Spinal cord (tissue), 10 donors: ENCODE measurements at places on chromosomes 3 and 15. TPM values are rescaled to one million over a fixed set of nuclear protein-coding genes. Genes with fewer than 3 reads are reported as not detected.

GRCh38 chr3:185164428-185165217 is 11.8 kb upstream of the C3orf70 start:
- H3K36me3 ChIP-seq, result no peaks in the 10 kb centered on the region
- DNase-seq, result no peak
- H3K27ac ChIP-seq, result no peak overlapping the region
- H3K4me3 ChIP-seq, result no peak overlapping the region
- H3K4me1 ChIP-seq, result peaks cover 5% of the 10 kb centered on the region

DNA sequence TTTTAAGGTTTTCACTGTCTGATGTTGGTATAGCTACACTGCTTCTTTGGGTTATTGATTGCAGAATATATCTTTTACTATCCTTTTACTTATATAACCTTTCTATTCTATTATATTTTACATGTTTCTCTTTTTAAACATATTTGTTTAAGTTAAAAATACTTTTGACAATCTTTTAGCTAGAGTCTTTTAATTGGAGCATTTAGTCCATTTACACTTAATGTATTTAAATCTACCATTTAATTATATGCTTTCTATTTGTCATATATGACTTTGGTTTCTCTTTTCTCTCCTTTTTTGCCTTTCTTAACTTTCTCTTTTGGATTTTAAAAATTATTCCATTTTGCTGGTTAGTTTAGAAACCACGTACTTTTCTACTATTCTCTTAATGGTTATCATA is 53.7 kb upstream of the PRR23C start:
- no peaks in the 10 kb centered on the region for H3K36me3 ChIP-seq
- H3K27ac ChIP-seq, result no peak overlapping the region
- no peaks in the 10 kb centered on the region for H3K27me3 ChIP-seq
- no peak overlapping the region for H3K4me3 ChIP-seq

DNA sequence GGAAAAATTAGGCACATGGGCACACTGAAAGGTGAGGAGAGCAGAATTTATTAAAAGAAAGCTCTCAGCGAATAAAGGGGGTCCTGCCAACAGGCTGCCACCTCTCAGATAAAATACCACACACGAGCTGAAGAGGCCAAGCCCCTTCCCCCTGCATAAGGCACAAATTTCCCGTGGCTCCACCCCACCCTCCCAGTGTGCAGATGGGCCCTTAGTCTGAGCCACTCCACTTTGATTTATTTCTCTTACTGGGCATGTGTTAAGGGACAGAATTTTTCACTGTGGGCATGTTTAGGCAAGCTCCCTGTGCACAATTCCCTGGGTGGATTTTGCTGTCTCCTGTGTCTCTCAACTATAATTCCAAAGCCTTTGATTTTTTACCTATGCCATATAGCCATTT is 409.8 kb downstream of the TBL1XR1 start:
- DNase-seq, result no peak
- H3K36me3 ChIP-seq, result no peaks in the 10 kb centered on the region
- H3K4me3 ChIP-seq, result no peak overlapping the region
- H3K4me1 ChIP-seq, result no peaks in the 10 kb centered on the region
- no peaks in the 10 kb centered on the region for H3K27me3 ChIP-seq

DNA sequence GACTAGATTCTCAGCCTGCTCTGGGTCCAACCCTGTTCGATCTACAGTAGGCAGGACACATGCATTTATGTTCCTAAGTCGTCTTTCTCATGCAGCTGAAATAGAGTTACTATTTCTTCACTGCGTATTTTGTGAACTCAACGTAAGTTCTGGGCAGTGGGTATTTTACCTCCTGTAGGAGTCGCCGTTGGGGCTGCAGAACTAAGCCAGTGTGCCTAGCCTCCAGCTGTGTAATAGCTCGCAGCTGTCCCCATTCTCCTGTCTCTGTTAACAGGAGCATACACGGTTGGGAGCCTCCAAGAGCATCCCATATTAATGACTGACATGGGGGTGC is 58.4 kb upstream of the HRH1 start:
- DNase-seq, result no peak
- H3K4me1 ChIP-seq, result peaks cover 16% of the 10 kb centered on the region
- H3K27ac ChIP-seq, result no peak overlapping the region
- no peaks in the 10 kb centered on the region for H3K36me3 ChIP-seq

- H3K27me3 ChIP-seq, result no peaks in the 10 kb centered on the region
- DNase-seq, result peak; percentile 61
- H3K27ac ChIP-seq, result no peak overlapping the region
- H3K36me3 ChIP-seq, result no peaks in the 10 kb centered on the region
- H3K4me1 ChIP-seq, result no peaks in the 10 kb centered on the region
- no peak overlapping the region for H3K4me3 ChIP-seq
Observed at GRCh38 chr15:46701896-46702295, 1015.4 kb upstream of the SEMA6D start.

The CTDSPL gene
- polyA plus RNA-seq, result 19.7 TPM

The CCR4 gene
- polyA plus RNA-seq, result 0.17 TPM

The MYO5C gene
- 6.2 TPM for polyA plus RNA-seq

The C15orf39 gene
- polyA plus RNA-seq, result 15.0 TPM

The ALDH1A3 gene
- polyA plus RNA-seq, result 5.7 TPM
